ENCODE measurements at places on chromosomes 3 and 15.

GRCh38 chr3:50551054-50551659 lies 16.4 kb downstream of the C3orf18 start:
- no peak for DNase-seq

GRCh38 chr3:48472923-48473616 lies 26.5 kb downstream of the ATRIP start:
- peak; percentile 98 for DNase-seq

- DNase-seq: peak; percentile 10
Measured at GRCh38 chr15:83064859-83065258, 2.2 kb downstream of the BTBD1 start.

DNA sequence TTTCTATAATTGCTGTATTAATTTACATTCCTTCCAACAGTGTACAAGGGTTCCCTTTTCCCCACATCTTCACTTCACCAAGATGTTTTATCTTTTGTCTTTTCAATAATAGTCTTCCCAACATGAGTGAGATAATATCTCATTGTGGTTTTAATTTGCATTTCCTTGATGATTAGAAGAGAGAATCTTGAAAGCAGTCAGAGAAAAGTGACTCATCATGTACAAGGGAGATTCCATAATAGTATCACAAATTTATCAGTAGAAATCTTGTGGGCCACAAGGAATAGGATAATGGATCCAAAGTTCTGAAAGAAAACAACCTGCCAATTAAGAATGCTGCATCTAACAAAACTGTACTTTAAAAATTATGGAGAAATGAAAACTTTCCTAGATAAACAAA lies 189.3 kb downstream of the NECTIN3 start:
- DNase-seq: peak; percentile 23

DNA sequence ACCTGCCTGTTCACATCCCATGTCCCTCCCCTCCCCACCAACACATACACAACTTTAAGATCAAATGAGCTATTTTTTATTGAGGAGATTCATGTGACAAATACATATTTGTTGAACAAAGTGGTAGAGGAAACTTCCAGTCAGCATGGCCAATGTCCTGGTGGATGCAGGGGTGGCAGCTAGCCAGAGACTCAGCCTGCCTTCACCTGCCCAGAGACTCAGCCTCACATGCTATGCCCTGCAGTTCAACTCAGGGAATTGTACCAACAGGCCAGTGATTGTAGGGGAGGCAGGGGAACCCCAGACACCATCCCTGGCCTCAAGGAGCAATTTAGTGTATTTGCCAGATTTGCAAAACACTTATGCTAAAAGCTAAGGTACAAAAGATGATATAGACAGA lies 136.6 kb downstream of the OPA1 start:
- no peak for DNase-seq

Measured in CD4-positive, alpha-beta T cell treated with Interleukin-17A for 1 hour (primary cell).